ENCODE measurements at places on chromosomes 4 and X. TPM values are rescaled to one million over a fixed set of nuclear protein-coding genes. Genes with fewer than 3 reads are reported as not detected.

DNA sequence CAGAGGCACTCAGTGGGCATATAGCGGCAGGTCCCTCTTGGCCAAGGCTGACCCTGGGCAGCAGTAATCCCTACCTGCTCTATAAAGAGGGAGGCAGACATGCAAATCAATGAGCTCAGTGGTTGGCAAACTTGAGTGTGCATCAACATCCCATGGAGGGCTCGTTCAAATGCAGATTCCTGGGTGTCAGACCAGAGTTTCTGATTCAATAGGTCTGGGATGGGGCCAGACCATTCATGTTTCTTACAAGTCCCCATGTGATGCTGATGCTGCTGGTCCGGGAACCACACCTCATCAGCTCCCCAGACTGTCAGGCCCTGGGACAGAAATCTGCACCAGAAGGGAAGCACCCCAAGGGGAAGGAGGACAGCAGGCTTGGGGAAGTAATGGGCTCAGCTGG, 38.9 kb upstream of the HMGB3 start:
- H3K27ac ChIP-seq, result no peak overlapping the region
- no peaks in the 10 kb centered on the region for H3K27me3 ChIP-seq
- H3K36me3 ChIP-seq, result no peaks in the 10 kb centered on the region
- no peaks in the 10 kb centered on the region for H3K4me1 ChIP-seq

The FATE1 gene
- not detected for total RNA-seq

The TLR3 gene
- 9.7 TPM for total RNA-seq

DNA sequence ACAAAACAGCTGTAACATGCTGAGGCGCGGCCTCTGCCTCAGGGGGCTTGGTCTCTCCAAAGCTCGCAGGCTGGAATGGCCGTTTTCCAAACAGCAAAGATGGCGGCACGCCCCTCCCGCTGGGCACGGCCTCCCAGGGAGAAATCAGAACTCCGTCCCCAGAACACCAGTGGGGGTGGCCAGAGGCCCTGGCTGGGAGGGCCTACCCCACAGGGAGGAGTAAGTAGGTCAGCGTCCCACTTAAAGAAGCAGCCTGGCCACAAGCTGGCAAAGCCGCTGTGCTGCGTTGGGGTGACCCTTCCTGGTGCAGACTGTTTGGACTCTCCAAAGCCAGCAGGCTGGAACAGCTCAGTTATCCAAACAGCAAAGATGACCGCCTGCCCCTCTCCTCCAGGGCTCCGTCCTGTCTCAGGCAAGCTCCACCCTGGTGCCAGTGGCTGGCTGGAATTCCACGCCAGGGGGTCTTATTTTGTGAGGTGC, 862.8 kb downstream of the TRIML1 start:
- DNase-seq, result no peak
- no peaks in the 10 kb centered on the region for H3K4me1 ChIP-seq
- no peak overlapping the region for H3K27ac ChIP-seq
- no peaks in the 10 kb centered on the region for H3K36me3 ChIP-seq

The CENPE gene
- total RNA-seq, result 30.7 TPM

- H3K4me1 ChIP-seq, result no peaks in the 10 kb centered on the region
- no peak for DNase-seq
- no peaks in the 10 kb centered on the region for H3K27me3 ChIP-seq
- no peak overlapping the region for H3K4me3 ChIP-seq
- H3K36me3 ChIP-seq, result no peaks in the 10 kb centered on the region
These were observed 18.1 kb upstream of the CXCL2 start for GRCh38 chr4:74117024-74117534.

- H3K36me3 ChIP-seq, result no peaks in the 10 kb centered on the region
- peaks cover 2% of the 10 kb centered on the region for H3K4me1 ChIP-seq
- H3K27ac ChIP-seq, result no peak overlapping the region
- H3K4me3 ChIP-seq, result no peak overlapping the region
- no peak for DNase-seq
These were observed 3.5 kb downstream of the GNRHR start for GRCh38 chr4:67750691-67751090.

The IQCM gene
- not detected for total RNA-seq

The JADE3 gene
- 0.29 TPM for total RNA-seq

DNA sequence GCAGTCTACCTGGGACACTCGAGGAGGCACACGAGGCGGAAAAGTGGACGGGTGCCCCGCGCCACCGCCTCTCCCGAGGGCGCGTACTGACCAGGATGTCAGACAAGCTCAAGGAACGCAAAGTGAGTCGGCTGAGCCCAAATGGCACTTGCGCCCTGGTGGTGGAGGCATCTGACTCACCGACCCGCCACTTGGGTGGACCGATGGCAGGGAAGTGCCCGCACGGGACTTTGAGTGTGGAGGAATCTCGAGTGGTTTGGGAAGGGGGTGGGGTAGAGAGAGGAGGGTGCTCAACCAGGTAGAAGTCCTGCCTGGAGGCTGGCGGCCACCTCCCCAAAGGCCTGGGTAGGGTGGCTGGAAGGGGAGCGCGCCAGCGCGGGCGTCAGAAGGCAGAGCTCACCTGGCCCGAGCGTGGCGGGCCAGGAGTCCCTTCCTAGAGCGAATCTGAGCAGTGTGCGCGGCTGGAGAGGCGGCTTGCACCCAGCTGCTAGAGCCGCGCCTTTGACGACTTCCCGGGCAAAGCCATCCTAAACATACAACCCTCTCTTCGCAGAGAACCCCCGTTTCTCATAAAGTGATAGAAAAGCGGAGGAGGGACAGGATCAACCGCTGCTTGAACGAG, 655 bp downstream of the HELT start:
- no peak overlapping the region for H3K4me3 ChIP-seq
- no peaks in the 10 kb centered on the region for H3K4me1 ChIP-seq
- no peak overlapping the region for H3K27ac ChIP-seq
- DNase-seq, result no peak
- no peaks in the 10 kb centered on the region for H3K27me3 ChIP-seq

DNA sequence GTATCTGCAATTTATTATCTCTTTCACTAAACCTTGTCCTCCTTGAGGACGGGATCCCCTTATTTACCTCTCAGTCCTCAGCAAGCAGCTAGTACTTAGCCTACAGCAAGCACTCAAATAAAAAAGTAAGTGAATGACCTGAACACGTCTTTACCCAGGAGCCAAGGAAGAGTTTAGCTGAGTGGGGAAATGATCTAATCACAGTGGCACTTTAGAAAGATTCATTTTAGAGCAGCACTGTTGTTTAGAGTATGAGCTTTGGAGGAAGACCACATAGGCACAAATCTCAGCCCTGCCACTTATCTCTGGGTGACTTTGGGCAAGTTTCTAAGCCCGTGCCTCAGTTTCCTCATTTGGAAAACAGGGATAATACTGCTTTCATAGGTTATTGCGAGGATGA, 2.7 kb downstream of the FAM120C start:
- peak overlapping the region; percentile 74 for H3K4me3 ChIP-seq
- H3K36me3 ChIP-seq, result peaks cover 14% of the 10 kb centered on the region
- no peak for DNase-seq
- no peak overlapping the region for H3K27ac ChIP-seq
- no peaks in the 10 kb centered on the region for H3K27me3 ChIP-seq

The CLNK gene
- not detected for total RNA-seq

The PNMA6A gene
- total RNA-seq, result not detected

The VCX3A gene
- total RNA-seq, result not detected

DNA sequence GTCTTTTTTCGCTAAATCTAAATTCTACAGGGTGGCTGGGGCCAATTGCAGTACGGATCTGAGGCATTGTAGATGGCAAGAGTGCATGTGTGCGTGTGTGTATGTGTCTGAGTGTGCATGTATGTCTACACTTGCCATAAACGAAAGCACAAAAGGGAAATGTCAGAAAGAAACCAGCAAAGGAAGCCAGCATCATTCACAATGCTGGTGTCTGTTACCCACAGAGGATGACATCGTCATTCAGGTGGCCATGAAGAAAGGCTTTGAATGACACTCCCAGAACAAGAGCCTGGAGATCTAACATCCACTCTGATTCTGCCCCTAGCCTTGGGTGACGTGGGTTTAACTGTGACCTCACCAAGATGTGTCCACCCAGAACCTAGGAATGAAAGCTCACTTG, 124.6 kb downstream of the DHRSX start:
- DNase-seq, result no peak
- no peaks in the 10 kb centered on the region for H3K4me1 ChIP-seq
- H3K4me3 ChIP-seq, result no peak overlapping the region
- no peaks in the 10 kb centered on the region for H3K27me3 ChIP-seq

The IL13RA2 gene
- total RNA-seq, result not detected

The DTHD1 gene
- total RNA-seq, result not detected

GRCh38 chr4:7158991-7159390, 33.3 kb upstream of the SORCS2 start:
- no peak overlapping the region for H3K27ac ChIP-seq
- DNase-seq, result no peak
- H3K4me1 ChIP-seq, result peaks cover 3% of the 10 kb centered on the region
- no peak overlapping the region for H3K4me3 ChIP-seq
- H3K36me3 ChIP-seq, result no peaks in the 10 kb centered on the region

The REELD1 gene
- 0.18 TPM for total RNA-seq

DNA sequence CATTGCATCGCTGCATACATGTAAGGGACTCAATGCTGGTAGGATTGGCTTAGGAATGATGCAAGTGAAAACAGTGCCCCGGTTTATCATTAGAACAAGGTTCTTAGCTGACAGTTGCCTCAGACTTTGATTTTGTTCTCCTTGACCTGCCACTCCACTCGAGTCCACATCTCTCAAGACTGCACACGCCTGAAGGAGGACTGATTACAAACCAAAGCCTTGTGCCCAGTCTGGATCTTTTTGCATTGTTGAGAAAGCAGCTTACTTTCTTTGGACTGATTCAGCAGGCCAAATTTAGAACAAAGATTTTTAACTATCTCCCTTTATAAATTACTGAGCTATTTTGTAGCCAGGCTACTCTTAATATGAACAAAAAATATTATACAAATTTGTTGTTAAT, 125.6 kb downstream of the PTTG2 start:
- DNase-seq, result no peak
- H3K27me3 ChIP-seq, result no peaks in the 10 kb centered on the region

GRCh38 chrX:47500554-47500953, 17.5 kb upstream of the ZNF41 start:
- H3K27ac ChIP-seq, result no peak overlapping the region
- no peaks in the 10 kb centered on the region for H3K36me3 ChIP-seq
- no peak overlapping the region for H3K4me3 ChIP-seq

- H3K4me1 ChIP-seq, result peaks cover 43% of the 10 kb centered on the region
- DNase-seq, result peak; percentile 23
These were observed 2.2 kb downstream of the LRPAP1 start for GRCh38 chr4:3530051-3530450.

The PGAM4 gene
- total RNA-seq, result not detected

- no peaks in the 10 kb centered on the region for H3K4me1 ChIP-seq
- no peak for DNase-seq
- H3K4me3 ChIP-seq, result no peak overlapping the region
- H3K27me3 ChIP-seq, result no peaks in the 10 kb centered on the region
- no peak overlapping the region for H3K27ac ChIP-seq
These were observed 3.0 kb downstream of the LINC00632 start for GRCh38 chrX:140712413-140713173.

The GLRA2 gene
- total RNA-seq, result not detected

DNA sequence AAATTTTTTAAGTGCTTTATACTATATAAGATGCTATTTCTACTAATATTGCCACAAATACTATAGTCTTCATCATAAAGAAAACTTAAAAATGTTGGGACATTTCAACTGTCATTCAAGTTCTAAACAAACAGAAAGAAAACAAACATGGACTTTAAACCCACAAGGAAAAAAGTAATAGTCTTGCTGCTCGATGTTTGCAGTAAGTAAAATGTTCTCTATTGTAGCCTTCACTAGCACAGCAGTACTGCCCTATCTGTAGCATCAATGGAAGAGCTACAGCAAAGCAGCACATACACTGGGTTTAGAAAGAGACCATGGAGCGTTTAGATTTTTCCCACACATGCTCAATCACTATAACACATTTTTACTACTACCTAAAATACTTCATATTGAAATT, 146.8 kb downstream of the KLHL13 start:
- H3K27ac ChIP-seq, result no peak overlapping the region
- DNase-seq, result no peak
- no peaks in the 10 kb centered on the region for H3K27me3 ChIP-seq
- no peaks in the 10 kb centered on the region for H3K36me3 ChIP-seq

DNA sequence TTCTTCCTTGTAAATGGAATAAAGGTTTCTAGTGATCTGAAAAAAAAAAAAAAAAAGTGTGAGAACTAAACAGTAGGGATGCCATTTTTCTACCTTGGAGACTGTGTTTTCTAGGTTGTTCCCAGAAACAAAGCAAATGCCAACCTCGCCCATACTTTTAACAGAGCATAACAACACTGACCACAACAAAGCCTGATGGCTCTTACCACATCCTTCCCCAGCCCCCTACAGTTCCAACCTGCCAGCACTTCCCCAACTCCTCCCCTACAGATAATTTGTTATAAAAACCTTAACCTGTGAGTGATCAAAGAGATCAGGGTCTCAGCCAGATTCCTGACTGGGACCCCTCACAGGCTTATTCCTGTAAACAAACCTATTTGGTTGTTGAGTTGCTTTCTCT, 940.0 kb downstream of the SH3BGRL start:
- no peaks in the 10 kb centered on the region for H3K36me3 ChIP-seq
- no peaks in the 10 kb centered on the region for H3K4me1 ChIP-seq
- no peaks in the 10 kb centered on the region for H3K27me3 ChIP-seq
- no peak overlapping the region for H3K27ac ChIP-seq
